ENCODE measurements at places on chromosomes 1 and 21. TPM values are rescaled to one million over a fixed set of nuclear protein-coding genes. Genes with fewer than 3 reads are reported as not detected.

The MOV10 gene
- 68.1 TPM for total RNA-seq

The GREM2 gene
- total RNA-seq: not detected

The TEDDM1 gene
- total RNA-seq: not detected

The FCRLA gene
- not detected for total RNA-seq

GRCh38 chr1:151944857-151945575 is 35.7 kb upstream of the THEM4 start:
- peak overlapping the region; percentile 93 for H3K27ac ChIP-seq
- no peaks in the 10 kb centered on the region for H3K27me3 ChIP-seq
- no peak for DNase-seq
- peak overlapping the region; percentile 34 for H3K4me3 ChIP-seq

DNA sequence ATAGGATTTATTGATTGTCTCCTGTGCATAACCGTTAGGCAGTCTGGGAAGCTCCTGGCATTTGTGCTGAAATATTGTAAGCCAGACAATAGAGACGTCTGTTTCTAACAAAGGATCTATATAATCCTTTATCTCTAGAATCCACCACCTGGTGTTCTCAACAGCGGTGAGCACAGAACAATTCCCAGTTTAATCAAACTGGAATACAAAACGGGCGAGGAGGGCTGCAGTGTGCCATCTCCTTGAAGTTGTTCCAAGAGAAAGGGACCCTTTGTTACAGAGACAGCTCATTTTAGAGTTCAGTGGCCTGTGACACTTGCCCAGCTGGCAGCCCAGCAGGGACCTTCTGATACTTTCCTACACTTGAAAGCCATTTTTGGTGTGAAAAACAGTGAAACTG is 162.8 kb upstream of the IVNS1ABP start:
- H3K4me3 ChIP-seq: no peak overlapping the region
- DNase-seq: no peak
- peaks cover 4% of the 10 kb centered on the region for H3K4me1 ChIP-seq
- no peak overlapping the region for H3K27ac ChIP-seq
- H3K27me3 ChIP-seq: no peaks in the 10 kb centered on the region
- no peaks in the 10 kb centered on the region for H3K36me3 ChIP-seq

GRCh38 chr1:64100791-64101190 is 102.6 kb upstream of the UBE2U start:
- no peak overlapping the region for H3K4me3 ChIP-seq
- DNase-seq: no peak
- H3K36me3 ChIP-seq: no peaks in the 10 kb centered on the region
- no peak overlapping the region for H3K27ac ChIP-seq
- H3K4me1 ChIP-seq: no peaks in the 10 kb centered on the region

DNA sequence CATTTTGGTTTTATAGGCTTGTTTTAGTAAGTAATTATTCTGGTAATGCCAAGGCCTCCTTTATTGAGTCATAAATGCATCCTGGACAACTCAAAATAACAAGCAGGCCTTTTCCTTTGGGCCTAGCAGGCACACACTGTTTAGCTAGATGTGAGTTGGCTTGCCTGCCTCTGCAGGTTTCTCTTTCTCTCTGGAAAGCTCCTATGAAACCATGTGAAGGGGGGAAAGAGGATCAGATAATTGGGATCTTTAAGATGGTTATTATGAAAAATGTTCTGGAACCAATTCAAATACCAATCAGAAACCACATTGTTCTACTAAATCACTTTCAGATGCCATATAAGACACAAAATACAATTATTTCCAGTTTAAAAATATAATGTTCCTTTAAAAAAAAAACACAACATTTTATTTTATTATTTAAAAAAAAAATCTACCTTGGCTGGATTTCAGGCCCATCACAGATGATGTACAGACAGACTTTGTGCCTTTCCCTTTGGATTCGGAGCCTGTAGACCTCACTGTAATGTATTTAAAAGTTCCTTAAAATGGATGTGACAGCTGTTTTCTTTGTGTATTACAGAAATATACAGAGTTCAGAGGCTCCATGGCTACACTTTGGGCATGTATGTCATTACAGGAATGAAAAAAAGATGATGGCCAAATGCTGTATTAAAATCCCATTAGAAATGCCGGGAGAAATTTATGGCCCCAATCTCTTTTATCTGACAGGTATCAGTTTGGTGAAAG is 80.2 kb downstream of the NTMT2 start:
- H3K4me1 ChIP-seq: no peaks in the 10 kb centered on the region
- H3K27me3 ChIP-seq: peaks cover 5% of the 10 kb centered on the region
- no peaks in the 10 kb centered on the region for H3K36me3 ChIP-seq
- DNase-seq: no peak
- no peak overlapping the region for H3K27ac ChIP-seq
- H3K4me3 ChIP-seq: no peak overlapping the region

GRCh38 chr1:7218210-7218832 is 433.1 kb downstream of the CAMTA1 start:
- no peaks in the 10 kb centered on the region for H3K4me1 ChIP-seq
- H3K27ac ChIP-seq: no peak overlapping the region
- peaks cover 2% of the 10 kb centered on the region for H3K27me3 ChIP-seq

DNA sequence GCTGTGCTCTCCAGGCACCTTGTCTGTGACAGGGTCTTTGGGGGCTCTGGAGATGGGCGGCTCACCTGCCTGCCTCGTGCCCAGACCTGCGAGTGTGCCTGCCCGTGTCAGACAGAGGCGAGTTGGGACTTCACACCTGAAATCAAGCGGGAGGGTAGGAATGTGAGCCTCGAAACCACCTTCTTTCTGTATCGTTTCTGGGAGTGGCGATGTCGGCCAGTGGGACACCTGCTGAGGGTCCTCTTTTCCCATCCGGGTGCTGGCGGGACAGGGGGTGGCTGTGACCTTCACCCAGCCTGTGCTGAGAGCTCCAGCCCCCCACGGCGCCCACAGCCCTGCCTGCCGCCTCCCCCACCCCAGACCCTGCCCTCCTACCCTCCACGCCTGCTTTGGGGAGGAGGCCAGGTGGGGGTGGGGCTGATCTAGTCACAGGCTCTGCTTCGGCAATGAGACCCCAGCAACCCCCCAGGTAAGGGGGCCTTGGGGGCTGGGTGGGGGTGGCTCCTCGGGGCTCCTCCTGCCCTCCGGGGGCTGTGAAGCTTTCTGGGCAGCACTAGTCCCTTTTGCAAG is 15.6 kb upstream of the FAAP20 start:
- no peaks in the 10 kb centered on the region for H3K36me3 ChIP-seq
- no peaks in the 10 kb centered on the region for H3K27me3 ChIP-seq
- H3K27ac ChIP-seq: no peak overlapping the region
- no peak for DNase-seq
- H3K4me3 ChIP-seq: no peak overlapping the region

DNA sequence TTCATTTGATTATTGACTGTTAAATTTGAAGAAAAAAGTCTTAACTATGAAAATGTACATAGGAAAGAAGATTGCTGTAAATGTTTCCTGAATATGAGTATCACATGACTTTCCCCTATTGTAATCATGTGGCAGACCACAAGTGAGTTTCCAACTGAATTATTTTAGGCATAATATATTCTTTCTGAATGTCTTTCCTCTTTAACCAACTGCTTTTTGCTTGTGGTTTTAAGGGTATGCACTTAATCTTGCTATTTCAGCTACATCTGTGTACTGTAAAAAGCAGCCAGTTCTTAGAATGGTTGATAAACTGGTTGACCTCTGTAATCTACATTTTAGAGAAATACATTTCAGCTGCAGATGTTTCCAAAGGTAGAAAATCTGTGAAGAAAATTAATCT is 400.7 kb downstream of the NEGR1 start:
- no peak overlapping the region for H3K4me3 ChIP-seq
- no peaks in the 10 kb centered on the region for H3K27me3 ChIP-seq
- no peak overlapping the region for H3K27ac ChIP-seq
- H3K4me1 ChIP-seq: no peaks in the 10 kb centered on the region
